ENCODE measurements at places on chromosomes 7 and 10. TPM values are rescaled to one million over a fixed set of nuclear protein-coding genes. Genes with fewer than 3 reads are reported as not detected.

The HECW1 gene
- total RNA-seq, result 0.05 TPM

The MSRB2 gene
- 14.2 TPM for total RNA-seq

The ADIRF gene
- 23.8 TPM for total RNA-seq

DNA sequence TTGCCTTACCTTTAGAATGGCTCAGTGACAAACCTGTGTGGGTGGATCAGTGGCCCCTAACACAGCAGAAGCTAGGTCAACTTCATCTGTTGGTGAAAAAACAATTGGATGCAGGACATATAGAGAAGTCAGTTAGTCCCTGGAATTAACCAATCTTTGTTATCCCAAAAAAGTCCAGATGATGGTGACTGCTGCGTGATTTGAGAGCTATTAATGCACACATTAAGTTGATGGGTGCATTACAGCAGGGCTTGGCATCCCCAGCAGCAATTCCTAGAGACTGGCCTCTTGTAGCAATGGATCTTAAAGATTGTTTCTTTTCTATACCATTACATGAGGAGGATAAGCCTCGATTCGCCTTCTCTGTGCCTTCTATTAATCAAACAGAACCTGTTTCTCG, 33.3 kb downstream of the OR13A1 start:
- no peak for DNase-seq

DNA sequence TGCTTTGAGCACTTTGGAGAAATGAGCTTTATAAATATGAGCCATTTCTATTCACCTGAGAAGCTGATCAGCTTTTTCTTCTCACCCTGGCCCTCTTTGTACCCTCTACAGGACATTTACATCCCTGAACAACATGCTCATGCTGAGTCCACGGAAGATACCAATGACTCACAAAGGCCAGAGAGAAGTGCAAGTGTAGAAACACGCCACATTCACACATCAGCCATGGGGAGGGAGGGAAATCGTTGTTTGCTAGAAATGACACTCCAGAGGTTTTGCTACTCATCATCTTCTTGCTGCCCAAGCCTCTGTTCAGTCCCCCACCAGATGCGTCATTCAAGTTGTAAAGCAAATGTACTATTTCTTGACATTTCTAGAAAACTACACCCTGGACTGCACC, 2.8 kb upstream of the UCN3 start:
- DNase-seq, result no peak

Data from thymus (tissue), 14 donors.